ENCODE measurements at places on chromosomes 6 and 20. TPM values are rescaled to one million over a fixed set of nuclear protein-coding genes. Genes with fewer than 3 reads are reported as not detected.

DNA sequence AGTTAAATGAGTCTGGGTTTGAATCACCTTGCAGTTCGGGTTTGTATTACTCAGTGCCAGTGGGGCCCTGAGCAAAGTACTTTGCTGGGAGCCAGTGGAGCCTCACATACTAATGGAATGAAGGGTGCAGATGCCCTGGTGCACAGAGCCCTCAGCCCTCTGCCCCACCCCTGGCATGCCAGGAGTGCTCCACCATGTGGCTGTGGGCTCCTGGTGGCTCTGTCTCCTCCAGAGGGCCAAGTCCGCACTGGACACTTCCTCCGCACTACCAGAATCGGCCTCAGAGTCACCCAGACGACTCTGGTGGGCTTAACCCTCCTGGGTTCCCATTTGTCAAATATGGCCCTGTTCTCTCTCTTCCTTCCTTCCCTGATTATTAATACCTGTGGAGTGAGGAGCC, 94.0 kb downstream of the STK35 start:
- no peak for DNase-seq

DNA sequence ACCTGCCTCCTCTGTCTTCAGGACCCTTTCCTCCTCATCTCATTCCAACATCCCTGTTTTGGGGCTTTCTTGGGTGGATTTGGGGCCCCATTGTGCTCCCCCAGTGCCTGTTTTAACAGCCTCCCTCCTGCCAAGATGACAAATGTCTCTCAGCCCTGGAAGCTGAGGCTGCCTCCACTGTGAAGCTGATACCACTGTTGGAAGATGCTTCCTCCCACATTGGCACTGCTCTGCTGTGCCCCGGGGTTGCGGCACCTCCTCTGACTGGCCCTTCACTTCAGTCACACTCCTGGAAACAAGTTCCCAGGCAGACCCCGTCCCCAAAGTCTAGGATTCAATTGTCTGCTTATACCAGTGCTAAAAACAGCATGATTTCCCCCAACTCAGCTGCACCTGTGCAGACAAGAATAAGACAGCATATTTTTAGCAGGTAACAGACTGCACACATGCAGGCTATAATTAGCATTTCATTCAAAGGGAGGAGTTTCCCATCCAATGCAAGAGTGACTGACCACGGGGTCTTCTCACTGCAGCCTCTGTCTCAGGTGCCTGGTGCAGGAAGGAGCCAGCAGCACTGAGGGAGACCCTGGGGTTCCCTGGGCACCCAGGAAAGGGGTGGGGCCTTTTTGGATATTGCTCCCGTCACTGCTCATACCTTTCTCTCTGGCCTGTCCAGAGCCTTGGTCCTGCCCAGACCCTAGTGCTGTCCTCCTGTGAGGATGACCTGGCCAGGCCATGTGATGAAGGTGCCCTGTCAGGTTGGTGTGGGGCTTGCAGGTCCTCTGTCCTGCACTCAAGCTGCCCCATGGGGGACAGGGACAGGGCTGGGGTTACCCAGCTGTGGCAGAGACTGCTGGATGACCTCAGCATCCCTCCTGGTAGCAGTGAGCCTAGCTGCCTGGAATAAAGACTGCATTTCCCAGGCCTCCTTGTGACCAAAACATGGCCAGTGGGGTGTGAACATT, 31.5 kb upstream of the SULF2 start:
- no peak for DNase-seq

- no peak for DNase-seq
Observed at GRCh38 chr6:165668951-165669350, 5.9 kb upstream of the PDE10A start.

DNA sequence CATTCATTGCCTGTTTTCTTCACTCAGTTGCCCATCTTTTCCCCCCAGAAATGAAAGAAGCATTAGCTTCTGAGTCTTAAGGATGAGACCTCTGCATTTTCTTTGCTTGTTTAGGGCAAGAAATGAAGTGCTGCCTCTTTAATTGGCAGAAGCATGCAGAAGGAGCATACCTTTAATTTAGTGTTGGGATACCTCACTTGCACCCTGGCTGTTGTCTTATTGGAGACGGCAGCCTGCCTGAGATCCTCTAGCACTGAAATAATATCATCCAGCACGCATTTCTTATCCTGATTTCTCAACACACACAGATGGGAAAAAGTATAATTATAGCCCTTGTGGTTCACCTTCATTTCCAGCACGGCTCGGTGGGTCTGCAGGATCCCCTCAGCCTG, 43.1 kb downstream of the PTCHD4 start:
- no peak for DNase-seq

GRCh38 chr20:62804627-62805154, at the start of gene OGFR:
Gene OGFR (plus strand): TSS chr20:62804835. CDS start chr20:62804860, 25 bp downstream.
- peak; percentile 83 for DNase-seq

GRCh38 chr20:47088335-47088734, 193.7 kb downstream of the EYA2 start:
- no peak for DNase-seq

DNA sequence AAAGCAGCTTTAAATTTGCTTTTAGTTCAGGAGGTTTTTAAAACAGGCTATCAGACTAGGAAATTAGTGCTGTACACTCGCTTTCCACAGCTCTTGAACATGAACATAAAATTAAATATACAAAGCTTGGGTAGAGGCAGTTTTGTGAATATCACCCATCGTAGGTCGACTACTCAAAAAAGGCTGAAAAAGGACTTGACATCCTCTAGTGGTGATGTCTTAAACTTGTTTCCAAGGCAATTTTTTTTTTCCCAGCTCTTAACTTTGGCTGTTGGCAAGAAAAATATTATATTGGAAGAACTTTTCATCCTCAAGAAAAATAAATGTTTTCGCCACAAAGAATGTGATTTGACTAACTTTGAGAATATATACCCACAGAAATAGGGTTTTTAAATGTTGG, 2.9 kb downstream of the MAP7 start:
- no peak for DNase-seq

The RIMS1 gene
- not detected for total RNA-seq

All from activated CD8-positive, alpha-beta memory T cell treated with anti-CD3 and anti-CD28 coated beads, Interleukin-2, amount 10 ng/mL, durations not matched to agents 7 days and 5 days (primary cell).